ENCODE measurements at places on chromosomes 4 and X.

GRCh38 chrX:103758555-103758954, 18.1 kb upstream of the PLP1 start:
- no peak for DNase-seq

GRCh38 chrX:154840856-154841255, 6.4 kb upstream of the SMIM9 start:
- no peak for DNase-seq

DNA sequence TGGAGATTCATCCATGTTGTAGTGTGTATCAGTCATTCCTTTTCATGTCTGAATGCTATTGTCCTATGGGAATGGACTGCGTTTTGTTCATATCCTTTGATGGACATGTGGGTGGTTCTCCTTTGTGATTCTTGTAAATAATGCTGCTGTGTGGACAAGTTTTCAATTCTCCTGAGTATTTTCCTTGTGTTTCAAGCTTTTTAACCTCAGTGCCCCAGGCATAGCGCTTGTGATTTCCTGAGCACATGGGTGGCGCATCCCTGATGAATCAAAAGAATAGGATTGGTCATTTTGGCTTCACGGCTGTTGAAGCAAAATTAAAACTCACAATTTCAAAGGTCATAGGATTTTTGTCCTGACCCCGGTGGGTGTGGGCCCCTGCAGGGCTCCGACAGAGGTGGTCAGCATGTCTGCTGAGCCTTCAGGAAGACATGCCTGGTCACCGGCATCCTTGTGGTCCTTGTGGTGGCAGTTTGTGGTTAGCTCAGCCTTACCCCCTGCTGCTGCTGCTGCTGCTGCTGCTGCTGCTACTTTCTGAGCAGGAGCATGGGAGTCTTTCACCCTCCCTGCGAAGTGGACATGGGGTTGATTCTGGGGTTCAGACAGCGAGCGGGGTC, 30.0 kb downstream of the SHROOM2 start:
- no peak for DNase-seq

DNA sequence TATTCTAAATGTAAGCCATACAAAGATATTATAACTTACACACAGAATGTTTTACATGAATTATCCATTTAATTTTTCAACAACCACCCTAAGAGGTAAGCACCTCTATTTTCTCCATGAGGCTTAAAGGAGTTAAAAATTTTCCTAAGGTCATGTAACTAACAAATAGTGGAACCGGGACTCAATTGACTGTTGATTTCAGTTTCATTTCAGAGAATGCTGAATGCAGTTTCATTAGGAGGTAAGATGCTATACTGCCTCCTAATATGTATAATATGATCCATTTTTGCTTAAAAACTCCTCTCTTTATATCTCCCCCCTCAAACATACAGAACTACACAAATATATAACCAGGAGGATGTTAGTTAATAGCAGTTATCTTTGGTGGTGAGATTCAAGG, 29.1 kb downstream of the PHKA1 start:
- no peak for DNase-seq

- peak; percentile 74 for DNase-seq
Observed at GRCh38 chr4:182917182-182918043, at the start of gene DCTD. TSS of gene DCTD (minus strand) at chr4:182917386. CDS start at chr4:182915568, 1,818 bp downstream.

DNA sequence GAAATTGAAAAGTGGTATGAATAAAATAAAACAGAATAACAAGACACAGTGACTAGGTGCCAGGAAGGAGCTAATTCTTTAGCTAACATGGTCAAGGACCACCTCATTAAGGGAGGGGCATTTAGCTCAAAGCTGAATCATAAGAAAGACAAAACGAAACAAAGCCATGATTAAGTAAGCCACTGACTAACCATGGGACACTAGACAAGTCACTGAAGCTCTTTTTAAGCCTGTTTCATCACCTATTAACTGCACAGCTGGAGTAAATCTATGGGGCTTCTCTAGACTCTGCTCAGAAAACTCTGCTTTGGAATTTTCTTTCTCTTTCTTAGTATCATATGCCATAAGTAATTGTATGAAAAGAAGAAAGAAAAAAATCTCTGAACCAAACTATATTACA, 49.8 kb upstream of the C1QTNF7 start:
- no peak for DNase-seq

DNA sequence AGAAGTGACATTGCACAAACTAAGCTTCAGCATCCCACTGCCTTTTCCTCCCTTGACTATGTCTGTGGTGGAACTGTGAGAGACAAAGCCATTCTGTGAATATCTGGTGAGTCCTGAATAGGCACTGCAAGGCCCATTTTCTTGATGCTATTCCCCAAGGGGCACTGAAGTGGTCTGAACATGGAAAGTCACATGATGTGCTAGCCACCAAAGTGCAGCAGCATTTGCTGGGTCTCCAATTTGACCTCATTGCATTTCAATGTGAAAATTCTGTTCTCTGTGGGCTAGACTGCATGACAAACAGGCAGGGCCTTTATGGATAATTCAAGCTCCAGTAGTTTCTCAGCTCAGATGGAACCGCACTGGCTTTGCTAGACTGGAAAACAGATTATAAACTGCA, 627.4 kb upstream of the BOD1L1 start:
- no peak for DNase-seq

GRCh38 chr4:6002492-6002833, 15.8 kb downstream of the C4orf50 start:
- no peak for DNase-seq

- no peak for DNase-seq
Observed at GRCh38 chr4:154019811-154020210, 230.9 kb upstream of the SFRP2 start.

- DNase-seq = peak; percentile 72
Observed at GRCh38 chrX:155819966-155820491, 61.1 kb upstream of the VAMP7 start.

DNA sequence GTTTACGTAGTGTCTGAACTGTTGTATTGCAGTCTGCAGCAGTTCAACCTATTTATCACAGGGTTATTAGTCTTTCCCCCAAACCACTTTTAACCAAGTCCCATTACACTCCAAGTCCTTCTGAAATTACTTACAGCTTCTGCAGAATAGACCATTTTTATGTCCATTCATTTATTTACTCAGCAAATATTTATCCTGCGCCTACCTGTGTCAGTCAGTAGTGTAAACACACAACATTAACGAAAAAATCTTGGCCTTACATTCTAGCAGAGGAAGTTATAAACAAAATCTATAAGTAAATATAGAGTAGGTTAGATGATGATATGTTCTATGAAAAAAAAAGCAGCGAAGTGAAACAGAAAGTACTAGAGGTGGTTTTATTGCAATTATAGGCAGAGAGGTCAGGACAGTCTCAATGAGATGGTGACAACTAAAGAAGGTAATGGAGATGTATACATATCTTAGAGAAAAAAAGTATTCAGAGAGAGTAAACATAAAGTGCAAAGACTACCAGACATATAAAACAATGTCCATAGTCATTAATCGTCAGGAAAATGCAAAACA, 534.7 kb downstream of the KCNIP4 start:
- DNase-seq = no peak

DNA sequence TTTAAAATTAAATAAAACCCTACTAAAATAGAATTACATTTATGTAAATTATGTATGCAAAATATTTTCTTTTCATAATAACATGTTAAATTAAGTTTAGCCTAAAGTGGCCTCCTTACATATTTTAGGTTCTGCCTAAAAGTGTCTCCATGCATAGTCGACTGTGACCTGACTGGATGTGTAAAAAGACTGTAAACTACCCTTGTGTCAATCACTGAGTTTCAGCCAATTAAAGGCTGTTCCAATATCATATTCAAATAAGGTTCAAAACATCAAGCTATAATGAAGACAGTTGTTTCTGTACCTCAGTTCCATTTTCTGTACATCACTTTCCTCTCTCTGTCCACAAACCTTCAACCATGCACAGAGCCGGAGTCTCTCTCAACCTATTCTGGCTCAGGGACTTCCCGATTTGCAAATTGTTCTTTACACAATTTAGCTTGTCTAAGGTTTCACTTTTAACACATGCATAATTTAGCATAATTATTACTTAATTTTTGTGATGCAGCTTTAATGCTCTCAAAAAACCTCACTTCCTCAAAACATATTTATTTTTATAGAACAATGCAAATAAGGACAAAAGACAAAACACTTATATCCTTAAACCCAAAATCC, 60.1 kb downstream of the SH3RF1 start:
- no peak for DNase-seq

GRCh38 chr4:53865054-53865453, 199.4 kb downstream of the CHIC2 start:
- no peak for DNase-seq

DNA sequence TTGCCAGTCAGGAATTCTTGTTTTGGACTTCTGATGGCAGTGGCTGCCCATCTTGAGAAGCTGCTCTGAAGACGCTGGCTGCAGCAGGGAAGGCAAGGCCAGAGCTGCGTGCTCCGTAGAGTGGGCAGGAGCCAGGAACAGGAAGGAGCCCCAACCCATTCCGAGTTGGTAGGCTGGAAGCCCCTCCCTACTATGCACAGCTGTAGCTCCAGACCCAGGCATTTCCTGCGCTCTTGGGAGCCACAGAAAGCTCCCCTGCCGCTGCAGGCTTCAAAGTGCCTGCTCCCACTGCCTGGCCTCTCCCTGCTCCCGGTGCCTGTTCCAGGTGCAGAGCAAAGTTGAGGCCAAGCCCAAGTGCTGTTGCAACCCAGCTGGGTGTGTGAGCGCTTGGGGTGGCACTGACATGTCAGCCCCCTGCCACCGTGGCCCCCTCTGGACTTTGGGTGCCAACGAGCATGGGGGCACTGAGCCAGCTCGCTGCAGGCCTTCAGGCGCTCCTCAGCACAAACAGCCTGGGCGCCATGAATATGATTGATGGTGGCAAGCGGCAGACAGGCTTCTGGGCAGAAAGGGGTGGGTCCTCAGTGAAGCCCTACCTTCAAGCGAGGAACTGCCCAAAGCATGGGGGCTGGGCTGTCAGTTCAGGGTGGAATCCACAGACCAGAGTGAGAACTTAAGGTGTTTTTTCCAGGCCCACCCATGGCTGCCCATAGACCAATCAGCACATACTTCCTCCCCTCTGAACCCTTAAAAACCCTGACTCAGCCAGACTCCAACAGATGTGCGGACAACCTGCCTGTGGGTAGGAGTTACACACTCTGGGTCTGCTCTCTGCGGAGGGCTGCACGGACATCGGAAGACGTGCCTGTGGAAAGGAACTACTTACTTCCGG, 677.2 kb upstream of the INTU start:
- no peak for DNase-seq

- DNase-seq = no peak
Observed at GRCh38 chrX:24339911-24340310, 20.5 kb upstream of the SUPT20HL1 start.

- DNase-seq = no peak
Observed at GRCh38 chr4:182286035-182286434, 42.8 kb downstream of the TENM3 start.

- DNase-seq = no peak
Observed at GRCh38 chr4:17098996-17099395, 200.6 kb upstream of the LDB2 start.

- no peak for DNase-seq
Observed at GRCh38 chrX:125089761-125090445, 229.8 kb upstream of the TEX13C start.

- DNase-seq = no peak
Observed at GRCh38 chrX:3250966-3251365, 95.5 kb downstream of the MXRA5 start.

- no peak for DNase-seq
Observed at GRCh38 chr4:90211174-90211573, 84.0 kb downstream of the CCSER1 start.

GRCh38 chr4:114911111-114911510, 202.3 kb downstream of the NDST4 start:
- DNase-seq = no peak

- DNase-seq = no peak
Observed at GRCh38 chrX:48918301-48918642, 552 bp downstream of the PIM2 start.

DNA sequence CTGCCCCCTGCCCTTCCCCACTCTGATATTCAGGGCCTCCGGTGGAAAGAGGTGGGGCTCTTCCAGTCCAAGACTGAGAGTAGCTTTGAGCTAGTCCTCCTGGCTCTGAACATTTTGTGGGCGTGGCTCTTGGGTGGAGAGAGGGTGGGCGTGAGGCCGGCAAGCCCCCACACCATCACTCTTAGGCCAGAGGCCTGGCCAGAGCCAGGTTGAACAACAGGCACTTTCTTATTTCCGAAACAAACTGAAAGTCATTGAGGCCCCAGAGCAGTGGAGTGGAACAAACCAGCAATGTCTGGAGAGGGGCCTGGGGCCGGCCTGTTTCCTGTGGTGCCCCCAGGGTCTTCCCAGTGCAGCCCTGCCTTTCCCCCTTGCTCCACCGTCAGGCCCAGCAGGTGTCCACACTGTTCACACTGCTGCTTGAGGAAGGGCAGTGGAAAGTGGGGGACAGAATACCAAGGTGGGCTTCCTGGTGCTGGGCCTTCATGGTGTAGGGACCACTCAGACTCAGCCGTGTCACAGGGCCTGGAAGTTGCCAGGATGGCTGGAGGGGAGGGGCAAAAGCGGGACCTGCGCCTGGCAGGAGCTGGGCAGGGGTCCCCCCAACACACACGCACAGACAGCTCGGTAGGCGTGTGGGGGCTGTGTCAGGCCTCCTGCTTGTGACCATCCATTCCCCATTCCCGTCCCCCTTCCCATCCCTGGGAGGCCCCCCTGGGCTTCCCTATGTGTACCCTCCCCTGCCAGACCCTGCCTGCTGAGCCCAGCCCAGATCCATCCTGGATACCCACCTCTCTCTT, 2.9 kb downstream of the ADRA2C start:
- no peak for DNase-seq

DNA sequence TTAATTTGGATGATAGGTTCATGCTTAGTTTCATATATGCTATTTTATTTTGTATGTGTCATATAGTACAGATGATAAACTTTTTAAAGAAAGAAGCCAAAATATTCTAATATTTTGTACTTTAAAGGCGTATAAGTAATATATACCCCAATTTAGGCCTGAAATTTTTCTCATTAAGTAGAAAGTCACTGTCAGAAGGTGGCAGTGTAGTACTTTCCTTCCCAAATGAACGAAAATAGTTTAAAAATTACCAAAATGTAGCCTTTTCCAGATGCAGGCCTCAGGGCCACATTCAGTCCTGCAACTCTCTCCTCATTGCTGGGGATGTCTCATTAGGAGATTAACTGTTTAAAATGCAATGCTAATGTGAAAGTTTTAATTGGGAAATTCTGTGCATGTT, 1263.6 kb downstream of the C4orf33 start:
- DNase-seq = no peak

DNA sequence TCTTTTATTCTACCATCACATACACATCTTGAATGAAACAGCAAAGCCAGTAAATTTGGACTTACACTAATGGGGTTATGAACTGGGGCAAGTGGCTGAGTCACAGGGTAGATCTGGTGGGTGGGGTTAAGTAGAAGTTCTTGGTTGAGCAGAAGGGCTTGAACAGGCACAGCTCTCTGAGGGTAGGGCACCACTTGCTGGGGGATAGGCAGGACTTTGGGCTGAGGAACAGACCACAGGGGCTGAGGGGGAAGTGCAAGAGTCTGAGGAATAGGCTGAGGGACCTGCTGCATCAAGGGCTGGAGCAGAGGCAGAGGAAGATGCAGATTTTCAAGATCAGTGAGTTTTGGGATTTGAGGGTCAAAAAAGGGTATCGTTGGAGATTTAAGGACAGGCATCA, 8.3 kb downstream of the CSN2 start:
- DNase-seq = no peak

- DNase-seq = no peak
Observed at GRCh38 chrX:75303795-75304194, 29.9 kb downstream of the UPRT start.
